ENCODE measurements at places on chromosomes 4 and X. TPM values are rescaled to one million over a fixed set of nuclear protein-coding genes. Genes with fewer than 3 reads are reported as not detected.
A peak's percentile ranks its signal among the peaks of the same experiment; 100 is the strongest.

GRCh38 chr4:148618856-148619255 is 176.6 kb upstream of the NR3C2 start:
- H3K4me3 ChIP-seq: no peak overlapping the region
- H3K27me3 ChIP-seq: no peaks in the 10 kb centered on the region
- no peaks in the 10 kb centered on the region for H3K4me1 ChIP-seq
- no peaks in the 10 kb centered on the region for H3K36me3 ChIP-seq
- no peak overlapping the region for H3K27ac ChIP-seq
- no peak for DNase-seq

DNA sequence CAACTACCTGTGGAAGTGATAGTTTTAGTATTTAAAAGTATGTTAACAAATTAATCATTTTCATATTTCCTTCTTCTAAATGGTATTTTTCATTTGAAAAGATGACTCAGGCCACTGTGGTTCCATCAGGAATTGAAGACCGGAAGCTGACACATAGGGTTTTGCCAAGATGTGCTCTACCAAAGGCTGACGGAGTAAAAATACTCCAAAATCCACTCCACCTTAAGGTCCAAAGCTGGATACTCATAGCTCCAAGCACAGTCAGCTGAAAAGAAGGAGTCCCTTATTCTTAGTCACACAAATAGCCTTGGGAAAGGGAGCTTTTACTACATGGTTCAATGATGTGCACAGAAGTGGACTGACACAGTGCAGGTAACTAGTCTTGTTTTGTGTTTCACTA is 472.0 kb downstream of the ARAP2 start:
- no peak overlapping the region for H3K4me3 ChIP-seq
- no peak overlapping the region for H3K27ac ChIP-seq
- DNase-seq: no peak
- H3K4me1 ChIP-seq: no peaks in the 10 kb centered on the region

- H3K36me3 ChIP-seq: no peaks in the 10 kb centered on the region
- no peaks in the 10 kb centered on the region for H3K27me3 ChIP-seq
- no peak for DNase-seq
- no peak overlapping the region for H3K4me3 ChIP-seq
Measured at GRCh38 chr4:169565606-169566005, 46.8 kb downstream of the NEK1 start.

DNA sequence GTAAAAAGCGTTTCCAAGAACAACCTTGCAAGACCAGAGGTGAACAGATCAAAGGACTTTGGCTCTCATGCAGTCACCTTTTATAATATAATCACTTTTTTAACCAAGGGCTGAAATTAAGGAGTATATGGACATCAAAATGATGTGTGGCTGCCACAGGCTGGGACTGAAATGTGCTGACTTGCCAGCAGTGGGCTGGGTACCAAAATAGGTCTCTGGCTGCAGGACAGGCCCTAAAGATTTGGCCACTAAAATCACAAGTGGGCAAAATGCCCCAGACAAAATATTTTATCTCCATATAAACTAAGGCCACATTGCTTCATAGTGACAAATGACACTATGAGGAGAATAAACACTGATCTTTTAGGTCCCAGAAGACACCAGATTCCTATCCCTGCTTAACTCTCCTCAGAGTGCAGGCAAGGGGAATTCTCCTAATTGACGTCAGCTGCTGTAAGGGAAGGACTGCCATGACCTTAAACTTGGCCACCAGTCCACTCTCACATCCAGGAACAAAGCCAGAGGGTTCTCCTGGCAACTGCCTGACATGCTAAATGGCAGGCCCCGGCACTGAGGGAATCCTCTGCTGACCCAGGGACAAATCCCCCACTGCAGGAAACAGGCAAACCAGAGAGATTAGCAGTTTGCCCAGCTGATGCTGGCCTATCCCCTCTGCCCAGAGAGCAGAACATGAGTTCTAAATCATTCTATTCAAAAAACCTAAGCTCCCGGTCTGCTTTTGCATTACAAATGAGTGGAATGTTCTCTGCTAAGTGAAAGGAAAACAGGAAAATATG is 155.8 kb downstream of the PPP3CA start:
- H3K36me3 ChIP-seq: no peaks in the 10 kb centered on the region
- no peaks in the 10 kb centered on the region for H3K27me3 ChIP-seq
- H3K4me1 ChIP-seq: peaks cover 17% of the 10 kb centered on the region
- H3K27ac ChIP-seq: peak overlapping the region; percentile 32
- H3K4me3 ChIP-seq: no peak overlapping the region

DNA sequence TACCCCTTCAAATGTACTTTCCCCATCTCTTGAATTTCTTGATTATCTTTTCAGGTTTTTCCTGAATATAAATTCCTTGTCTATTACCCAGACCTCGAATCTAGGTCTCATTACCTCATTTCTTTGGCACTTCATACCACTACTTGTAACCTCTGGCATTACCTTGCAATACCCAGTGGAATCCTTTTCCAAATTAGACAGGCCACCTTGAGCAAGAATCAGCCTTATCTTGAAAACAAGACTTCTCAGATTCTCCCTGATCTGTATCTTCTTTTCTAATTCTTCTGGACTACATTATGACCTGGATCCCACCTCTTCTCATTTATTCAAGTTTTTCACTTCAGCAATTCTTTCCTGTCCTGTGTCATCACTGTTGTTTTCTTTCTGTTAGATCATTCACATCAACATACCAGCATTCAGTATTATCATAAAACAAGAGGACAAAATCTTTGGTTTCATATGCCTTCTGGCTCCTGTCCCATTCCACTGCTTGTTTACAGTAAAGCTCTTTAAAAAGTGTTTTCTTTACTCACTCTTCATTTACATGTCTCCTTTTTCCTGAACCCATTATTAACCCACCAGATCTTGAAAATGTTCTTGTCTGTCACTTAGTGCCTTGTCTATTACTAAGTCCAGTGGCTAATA is 275.6 kb upstream of the HS3ST1 start:
- no peaks in the 10 kb centered on the region for H3K27me3 ChIP-seq
- no peak overlapping the region for H3K27ac ChIP-seq
- no peak overlapping the region for H3K4me3 ChIP-seq
- no peaks in the 10 kb centered on the region for H3K4me1 ChIP-seq
- no peak for DNase-seq

DNA sequence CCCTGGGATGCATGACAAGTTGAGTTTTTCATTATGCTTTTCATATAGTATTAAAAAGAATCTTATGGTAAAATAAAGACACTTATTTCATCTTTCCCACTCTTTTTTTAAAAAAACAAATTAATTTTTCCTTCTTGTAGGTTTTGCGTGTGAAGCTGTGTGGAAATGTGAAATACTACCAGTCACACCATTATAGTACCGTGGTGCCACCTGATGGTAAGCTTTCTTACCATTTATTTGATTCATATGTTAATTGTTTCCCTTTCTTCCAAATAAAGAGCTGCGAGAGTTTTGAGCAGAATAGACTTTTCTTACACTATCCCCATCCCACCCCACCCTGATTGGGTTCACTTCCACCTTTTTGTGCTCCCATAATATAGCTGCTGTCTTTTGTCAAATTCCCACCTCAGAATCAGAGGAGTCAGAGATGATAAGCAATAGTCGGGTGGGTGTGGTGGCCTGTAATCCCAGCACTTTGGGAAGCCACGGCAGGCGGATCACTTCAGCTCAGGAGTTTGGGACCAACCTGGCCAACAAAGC is 44.3 kb downstream of the CASP6 start:
- no peak overlapping the region for H3K4me3 ChIP-seq
- H3K27me3 ChIP-seq: no peaks in the 10 kb centered on the region
- H3K36me3 ChIP-seq: no peaks in the 10 kb centered on the region

- H3K27ac ChIP-seq: no peak overlapping the region
- H3K27me3 ChIP-seq: no peaks in the 10 kb centered on the region
- H3K36me3 ChIP-seq: no peaks in the 10 kb centered on the region
- DNase-seq: peak; percentile 13
Measured at GRCh38 chrX:9207142-9207541, 173.2 kb upstream of the FAM9B start.

- H3K27ac ChIP-seq: no peak overlapping the region
- no peaks in the 10 kb centered on the region for H3K27me3 ChIP-seq
- no peak for DNase-seq
- no peak overlapping the region for H3K4me3 ChIP-seq
Measured at GRCh38 chr4:66246643-66247042, 576.4 kb upstream of the EPHA5 start.

DNA sequence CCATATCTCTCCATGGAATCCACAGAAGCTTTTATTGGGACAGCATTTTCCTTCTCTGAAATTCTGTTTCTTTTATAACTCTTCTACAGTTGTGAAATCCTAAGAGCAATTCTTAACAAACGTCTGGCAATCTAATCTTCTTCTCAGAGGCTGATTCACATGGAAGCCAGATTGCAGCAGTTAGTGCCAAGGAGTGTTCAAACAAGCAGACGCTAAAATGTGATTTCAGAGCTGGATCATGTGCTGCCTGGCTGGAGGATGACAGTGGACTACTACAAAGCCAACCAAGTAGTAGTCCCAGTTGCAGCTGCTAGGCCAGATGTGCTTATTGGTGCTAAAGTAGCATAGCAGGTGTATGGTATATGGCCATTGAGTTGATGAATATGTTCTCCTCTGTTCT is 27.7 kb upstream of the GLRB start:
- H3K27me3 ChIP-seq: no peaks in the 10 kb centered on the region
- no peak for DNase-seq
- H3K4me3 ChIP-seq: no peak overlapping the region
- no peak overlapping the region for H3K27ac ChIP-seq
- H3K36me3 ChIP-seq: no peaks in the 10 kb centered on the region
- H3K4me1 ChIP-seq: no peaks in the 10 kb centered on the region

DNA sequence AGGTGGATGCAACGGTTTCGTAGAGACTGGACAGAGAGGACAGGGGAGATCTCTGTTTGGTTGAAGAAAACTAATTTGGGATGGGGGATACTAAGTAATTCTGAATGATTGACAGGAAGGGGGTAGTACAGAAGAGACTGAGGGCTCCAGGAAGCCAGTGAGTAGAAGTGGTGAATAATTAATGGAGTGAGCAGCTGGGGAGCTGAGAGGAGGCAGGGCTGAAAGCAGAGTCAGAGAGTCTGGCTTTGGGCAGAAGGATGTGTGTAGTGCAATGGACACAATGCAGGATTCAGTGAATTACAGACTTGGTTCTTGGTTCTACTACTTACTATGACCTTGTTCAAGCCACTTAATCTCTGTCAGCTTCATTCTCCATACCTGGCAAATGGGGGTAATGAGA is 161.7 kb downstream of the RBMX2 start:
- H3K27me3 ChIP-seq: no peaks in the 10 kb centered on the region
- DNase-seq: no peak
- no peak overlapping the region for H3K4me3 ChIP-seq
- no peaks in the 10 kb centered on the region for H3K4me1 ChIP-seq
- no peaks in the 10 kb centered on the region for H3K36me3 ChIP-seq

GRCh38 chr4:136680271-136680670 is 852.0 kb downstream of the PCDH18 start:
- H3K27ac ChIP-seq: no peak overlapping the region
- no peak for DNase-seq
- no peak overlapping the region for H3K4me3 ChIP-seq

- no peaks in the 10 kb centered on the region for H3K36me3 ChIP-seq
- H3K4me1 ChIP-seq: no peaks in the 10 kb centered on the region
- no peaks in the 10 kb centered on the region for H3K27me3 ChIP-seq
- H3K27ac ChIP-seq: no peak overlapping the region
- no peak for DNase-seq
- H3K4me3 ChIP-seq: no peak overlapping the region
Measured at GRCh38 chrX:38232079-38232686, 11.5 kb upstream of the SRPX start.

DNA sequence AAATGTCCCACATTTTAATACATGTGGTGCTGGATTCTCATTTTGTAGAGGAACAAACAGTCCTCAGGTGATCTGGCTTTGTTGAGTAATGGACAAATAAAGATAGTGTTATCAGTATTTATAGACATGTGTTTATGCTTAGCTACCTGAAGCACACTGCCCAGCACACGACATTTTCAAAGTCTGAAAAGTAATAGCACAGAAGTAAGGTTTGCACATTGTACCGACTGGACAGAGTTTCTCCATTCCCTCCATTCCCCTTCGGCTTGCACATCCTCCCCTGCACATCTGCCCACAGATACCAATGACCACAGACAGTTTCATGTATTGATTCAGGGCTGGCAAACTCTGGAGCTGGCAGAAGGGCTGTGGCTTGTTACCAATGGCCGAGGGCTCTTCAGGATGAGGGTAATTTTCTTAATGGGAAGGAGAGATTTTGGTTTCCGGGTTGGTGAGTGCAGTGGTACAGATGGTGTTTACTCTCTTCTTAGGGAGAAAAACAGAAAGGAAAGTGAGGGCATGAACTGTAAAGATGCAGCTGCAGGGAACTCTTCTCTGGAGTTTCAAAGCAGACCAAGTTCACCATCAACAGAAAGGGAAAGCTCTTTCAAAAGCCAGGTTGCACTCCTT is 2.3 kb downstream of the GRPR start:
- no peaks in the 10 kb centered on the region for H3K36me3 ChIP-seq
- H3K4me1 ChIP-seq: no peaks in the 10 kb centered on the region
- H3K27ac ChIP-seq: no peak overlapping the region
- peak overlapping the region; percentile 42 for H3K4me3 ChIP-seq
- DNase-seq: no peak
- H3K27me3 ChIP-seq: no peaks in the 10 kb centered on the region

DNA sequence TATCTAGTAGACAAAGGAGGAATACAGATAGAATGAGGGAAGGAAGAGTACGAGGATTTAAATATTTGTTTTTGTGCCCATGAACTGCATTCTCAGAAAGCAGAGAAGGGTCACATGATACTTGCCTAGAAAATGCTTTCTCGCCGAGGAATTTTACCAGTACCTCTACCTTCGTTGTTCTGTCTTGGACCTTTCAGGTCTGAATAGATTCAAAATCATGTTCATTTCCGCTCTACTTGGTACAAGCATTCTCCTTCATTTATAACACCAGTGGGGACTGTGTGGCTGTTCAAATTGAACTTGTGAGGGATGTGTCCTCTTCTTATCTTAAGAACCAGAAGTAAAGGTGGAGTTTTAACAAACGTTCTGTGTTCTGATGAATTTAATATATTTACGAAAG is 1.9 kb downstream of the USP38 start:
- no peaks in the 10 kb centered on the region for H3K27me3 ChIP-seq
- no peaks in the 10 kb centered on the region for H3K36me3 ChIP-seq
- no peak overlapping the region for H3K27ac ChIP-seq
- peak overlapping the region; percentile 89 for H3K4me3 ChIP-seq
- peaks cover 13% of the 10 kb centered on the region for H3K4me1 ChIP-seq
- peak; percentile 29 for DNase-seq

RAB9A gene
- 45.1 TPM for total RNA-seq

NUDT11 gene
- total RNA-seq: 52.7 TPM

FAM241A gene
- 0.63 TPM for total RNA-seq

FAT1 gene
- 124 TPM for total RNA-seq

ERVMER34-1 gene
- total RNA-seq: 30.9 TPM

CSAG3 gene
- not detected for total RNA-seq

DGKK gene
- 8.1 TPM for total RNA-seq

PGK1 gene
- 336 TPM for total RNA-seq

OTC gene
- total RNA-seq: not detected

NAP1L3 gene
- 54.9 TPM for total RNA-seq

MAGEA2B gene
- 0.42 TPM for total RNA-seq

Measured in GM23338 (cell line).